Transverse colon (tissue), 4 donors: ENCODE measurements at places on chromosomes 2 and 18. TPM values are rescaled to one million over a fixed set of nuclear protein-coding genes. Genes with fewer than 3 reads are reported as not detected.
A peak's percentile ranks its signal among the peaks of the same experiment; 100 is the strongest.

The CCDC74B gene
- 0.55 TPM for total RNA-seq

The PRSS56 gene
- total RNA-seq = not detected

The MPP4 gene
- total RNA-seq = not detected

The MYO7B gene
- 289 TPM for total RNA-seq

The PFN4 gene
- not detected for total RNA-seq

The ALPG gene
- not detected for total RNA-seq

The MAP2 gene
- total RNA-seq = 3.2 TPM

The CHRND gene
- not detected for total RNA-seq

The SCG2 gene
- total RNA-seq = 4.3 TPM

The RBM44 gene
- total RNA-seq = not detected

The HRH4 gene
- total RNA-seq = not detected

DNA sequence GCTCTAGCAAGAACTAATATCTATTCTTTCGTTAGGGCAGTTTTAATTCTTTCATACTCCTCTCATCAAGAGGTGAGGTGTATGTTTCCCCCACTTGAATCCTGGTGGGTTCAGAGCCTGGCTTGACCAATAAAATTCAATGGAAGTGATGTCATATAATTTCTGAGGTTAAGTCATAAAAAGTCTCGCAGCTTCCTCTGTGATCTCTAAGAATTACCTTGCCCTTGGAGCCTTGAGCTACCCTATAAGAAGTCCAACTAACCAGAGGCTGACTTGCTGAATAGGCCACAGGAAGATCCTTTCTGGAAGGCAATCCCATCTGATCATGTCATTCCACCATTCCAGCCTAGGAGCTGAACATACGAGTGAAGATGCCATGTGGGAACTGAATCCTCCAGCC is 26.1 kb upstream of the INO80D start:
- H3K4me1 ChIP-seq = no peaks in the 10 kb centered on the region
- no peaks in the 10 kb centered on the region for H3K36me3 ChIP-seq
- no peak overlapping the region for H3K27ac ChIP-seq
- no peak for DNase-seq
- no peak overlapping the region for H3K4me3 ChIP-seq

DNA sequence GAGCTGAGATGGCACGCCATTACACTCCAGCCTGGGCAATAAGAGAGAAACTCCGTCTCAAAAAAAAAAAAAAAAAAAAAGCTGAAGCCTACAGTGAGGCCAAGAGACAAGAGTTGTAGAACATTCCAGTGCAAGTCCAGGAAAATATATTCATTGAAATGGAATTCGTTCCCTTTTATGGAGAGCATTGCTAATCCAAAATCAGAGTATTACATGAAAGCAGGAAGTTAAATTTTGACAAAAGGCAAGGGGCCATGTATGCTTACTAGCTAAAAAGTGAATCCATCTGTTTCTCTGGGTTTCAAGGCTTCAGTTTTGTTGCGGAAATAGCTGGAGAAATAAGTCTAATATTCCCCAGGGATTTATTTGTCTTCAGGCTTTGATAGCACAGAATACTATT is 471.7 kb downstream of the THSD7B start:
- H3K27ac ChIP-seq = no peak overlapping the region
- H3K4me3 ChIP-seq = no peak overlapping the region
- H3K36me3 ChIP-seq = no peaks in the 10 kb centered on the region
- H3K27me3 ChIP-seq = no peaks in the 10 kb centered on the region

GRCh38 chr2:58762176-58762781 is 521.2 kb upstream of the FANCL start:
- H3K4me3 ChIP-seq = no peak overlapping the region
- H3K4me1 ChIP-seq = no peaks in the 10 kb centered on the region
- H3K36me3 ChIP-seq = no peaks in the 10 kb centered on the region
- H3K27me3 ChIP-seq = no peaks in the 10 kb centered on the region

- no peaks in the 10 kb centered on the region for H3K36me3 ChIP-seq
- no peaks in the 10 kb centered on the region for H3K27me3 ChIP-seq
- H3K4me3 ChIP-seq = no peak overlapping the region
- DNase-seq = no peak
Measured at GRCh38 chr18:24003288-24003687, 11.3 kb upstream of the TTC39C start.

DNA sequence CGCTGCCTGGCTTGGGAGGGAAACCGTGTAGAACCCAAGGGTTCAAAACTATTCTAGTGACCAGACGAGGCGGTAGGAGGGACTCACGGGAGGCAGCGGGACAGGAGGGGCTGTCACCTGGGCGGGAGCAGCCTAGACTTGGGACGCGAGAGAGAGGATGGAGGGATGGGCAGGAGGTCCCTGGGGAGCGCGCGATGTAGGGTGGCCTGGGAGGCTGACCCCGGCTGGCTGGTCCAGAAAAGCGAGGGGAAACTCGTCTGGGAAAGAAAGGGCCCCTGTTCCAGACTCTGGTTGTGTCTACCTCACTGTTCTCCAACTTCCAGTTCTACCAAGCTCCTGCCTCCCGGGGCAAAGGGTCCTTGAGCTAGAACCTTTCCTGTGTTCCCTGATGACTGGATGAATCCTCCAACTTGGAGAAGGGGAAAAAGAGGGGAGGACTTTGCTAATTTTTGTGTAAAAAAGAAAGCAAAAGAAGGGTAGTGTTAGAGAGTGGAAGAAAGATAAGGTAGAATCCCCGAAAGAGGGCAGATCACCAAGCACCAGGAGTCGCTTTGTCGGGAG is 1.4 kb downstream of the DOK6 start:
- DNase-seq = no peak
- peaks cover 19% of the 10 kb centered on the region for H3K4me1 ChIP-seq
- H3K36me3 ChIP-seq = no peaks in the 10 kb centered on the region
- H3K4me3 ChIP-seq = peak overlapping the region; percentile 53
- peaks cover 54% of the 10 kb centered on the region for H3K27me3 ChIP-seq

GRCh38 chr2:72515696-72516095 is 310.1 kb downstream of the EXOC6B start:
- H3K4me3 ChIP-seq = no peak overlapping the region
- H3K4me1 ChIP-seq = no peaks in the 10 kb centered on the region
- no peak overlapping the region for H3K27ac ChIP-seq
- H3K36me3 ChIP-seq = no peaks in the 10 kb centered on the region
- DNase-seq = no peak
- H3K27me3 ChIP-seq = no peaks in the 10 kb centered on the region

DNA sequence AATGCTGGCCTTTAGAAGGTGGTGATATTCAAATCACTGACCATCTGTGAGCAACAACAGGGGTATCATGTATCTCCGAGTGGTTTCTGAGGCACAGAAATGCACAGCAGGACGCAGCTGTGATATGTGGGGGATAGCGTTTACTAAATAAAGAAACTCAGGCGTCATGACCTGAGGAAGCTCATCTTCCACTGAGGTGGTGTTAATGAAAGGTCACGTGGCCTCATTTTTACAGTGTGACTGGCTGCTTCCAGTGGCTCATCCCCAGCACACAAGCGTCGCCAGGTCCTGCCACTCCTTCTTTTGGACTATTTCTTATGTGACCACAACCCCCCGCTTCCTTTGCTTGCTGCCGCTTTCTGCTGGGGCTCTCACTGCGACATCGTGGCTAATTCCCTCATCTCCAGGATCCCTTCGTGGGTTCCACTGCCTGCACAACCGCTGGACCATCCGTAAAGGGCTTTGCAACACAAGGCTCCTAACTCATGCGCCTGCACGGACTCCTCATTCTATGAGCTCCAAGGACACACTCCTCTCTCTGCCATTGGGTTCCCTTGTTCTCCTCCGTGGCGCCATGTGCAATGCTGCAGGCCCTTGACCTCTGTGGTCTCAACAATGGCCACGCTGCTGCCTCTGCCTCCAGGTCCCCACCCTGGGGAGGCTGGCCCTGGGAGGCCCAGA is 109.3 kb downstream of the MBP start:
- no peak overlapping the region for H3K4me3 ChIP-seq
- H3K36me3 ChIP-seq = no peaks in the 10 kb centered on the region
- no peaks in the 10 kb centered on the region for H3K27me3 ChIP-seq
- H3K27ac ChIP-seq = no peak overlapping the region
- no peaks in the 10 kb centered on the region for H3K4me1 ChIP-seq

- H3K27me3 ChIP-seq = no peaks in the 10 kb centered on the region
- peaks cover 45% of the 10 kb centered on the region for H3K4me1 ChIP-seq
- H3K27ac ChIP-seq = peak overlapping the region; percentile 73
- no peak for DNase-seq
- H3K36me3 ChIP-seq = no peaks in the 10 kb centered on the region
Measured at GRCh38 chr2:26970928-26971627, 641 bp downstream of the MAPRE3 start.

GRCh38 chr2:99691926-99692325 is 202.1 kb upstream of the REV1 start:
- DNase-seq = peak; percentile 15
- H3K4me3 ChIP-seq = no peak overlapping the region
- H3K27ac ChIP-seq = no peak overlapping the region

DNA sequence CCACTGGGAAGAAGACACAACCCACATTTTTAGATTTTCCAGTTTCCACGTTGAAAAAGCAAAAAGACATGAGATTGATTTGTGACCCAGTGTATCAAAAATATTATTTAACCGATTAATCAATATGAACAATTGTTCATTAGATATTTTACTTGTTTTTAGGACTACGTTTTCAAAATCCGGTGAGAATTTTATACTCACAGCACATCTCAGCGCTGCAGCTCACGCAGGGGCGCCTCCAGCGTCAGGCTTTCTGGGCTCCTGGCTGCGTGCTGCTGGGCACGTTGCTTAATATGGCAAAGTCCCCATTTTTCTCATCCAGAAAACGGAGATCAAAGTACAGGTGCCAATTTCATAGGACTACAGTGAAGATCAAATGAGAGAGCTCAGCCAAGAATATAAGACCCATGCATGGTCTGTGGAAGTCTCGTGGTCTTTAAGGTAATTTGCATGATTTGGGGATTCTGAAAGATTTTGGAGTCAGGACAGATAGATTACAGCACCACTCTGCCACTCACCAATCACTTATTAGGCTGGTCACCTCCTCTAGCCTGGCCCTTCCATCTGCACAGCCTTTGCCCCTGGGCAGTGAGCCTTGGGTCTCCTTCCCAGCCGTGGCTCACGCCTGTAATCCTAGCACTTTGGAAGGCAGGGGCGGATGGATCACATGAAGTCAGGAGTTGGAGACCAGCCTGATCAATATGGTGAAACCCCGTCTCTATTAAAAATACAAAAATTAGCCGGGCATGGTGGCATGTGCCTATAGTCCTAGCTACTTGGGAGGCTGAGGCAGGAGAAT is 36.2 kb downstream of the PTPN18 start:
- H3K27ac ChIP-seq = peak overlapping the region; percentile 85
- no peak for DNase-seq
- peaks cover 17% of the 10 kb centered on the region for H3K4me1 ChIP-seq
- H3K4me3 ChIP-seq = peak overlapping the region; percentile 70

- H3K27ac ChIP-seq = no peak overlapping the region
- no peaks in the 10 kb centered on the region for H3K27me3 ChIP-seq
- no peak overlapping the region for H3K4me3 ChIP-seq
- no peaks in the 10 kb centered on the region for H3K36me3 ChIP-seq
- H3K4me1 ChIP-seq = no peaks in the 10 kb centered on the region
- DNase-seq = no peak
Measured at GRCh38 chr2:135225781-135226180, 173.7 kb downstream of the RAB3GAP1 start.

DNA sequence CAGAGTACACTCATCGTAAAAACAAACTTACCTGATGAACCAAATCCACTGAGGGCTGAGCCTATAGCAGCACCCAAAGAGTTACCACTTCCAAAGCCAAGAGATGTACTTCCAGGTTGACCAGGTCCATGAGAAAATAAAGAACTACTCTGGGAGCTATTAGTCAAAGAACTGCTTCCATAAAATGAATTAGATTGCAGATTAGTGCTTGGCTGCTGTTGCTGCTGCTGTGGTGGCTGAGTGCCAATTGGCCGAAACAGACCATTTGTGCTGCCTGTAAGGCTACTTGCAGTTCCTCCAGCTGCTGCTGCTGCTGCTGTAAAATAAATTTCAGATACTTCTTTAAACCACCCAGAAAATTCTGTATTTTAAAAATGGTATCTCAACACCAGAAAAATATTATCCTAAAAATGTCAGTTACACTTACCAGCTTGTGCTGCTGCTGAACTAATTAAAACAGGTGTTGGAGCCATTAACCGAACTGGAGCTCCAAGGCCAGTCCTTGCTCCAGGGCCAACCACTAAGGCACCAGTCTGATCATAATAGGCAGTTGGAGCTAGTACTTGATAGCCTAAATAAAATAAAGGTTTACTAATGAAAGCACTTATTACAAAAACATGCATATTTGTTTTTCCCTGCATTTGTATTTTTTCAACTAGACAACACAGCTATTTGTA is 58.1 kb upstream of the SDC1 start:
- no peak overlapping the region for H3K27ac ChIP-seq
- peak; percentile 37 for DNase-seq
- no peak overlapping the region for H3K4me3 ChIP-seq
- no peaks in the 10 kb centered on the region for H3K27me3 ChIP-seq
- H3K4me1 ChIP-seq = no peaks in the 10 kb centered on the region

- no peaks in the 10 kb centered on the region for H3K4me1 ChIP-seq
- H3K27me3 ChIP-seq = no peaks in the 10 kb centered on the region
- H3K27ac ChIP-seq = no peak overlapping the region
- DNase-seq = no peak
- no peak overlapping the region for H3K4me3 ChIP-seq
- no peaks in the 10 kb centered on the region for H3K36me3 ChIP-seq
Measured at GRCh38 chr2:100394111-100394641, 23.3 kb downstream of the CHST10 start.

GRCh38 chr2:225120186-225120585 is 77.9 kb upstream of the DOCK10 start:
- H3K27ac ChIP-seq = no peak overlapping the region
- H3K36me3 ChIP-seq = no peaks in the 10 kb centered on the region
- no peaks in the 10 kb centered on the region for H3K4me1 ChIP-seq
- no peak overlapping the region for H3K4me3 ChIP-seq
- DNase-seq = no peak

- H3K4me1 ChIP-seq = no peaks in the 10 kb centered on the region
- no peak overlapping the region for H3K4me3 ChIP-seq
- no peaks in the 10 kb centered on the region for H3K36me3 ChIP-seq
- peaks cover 16% of the 10 kb centered on the region for H3K27me3 ChIP-seq
- DNase-seq = no peak
Measured at GRCh38 chr2:67048314-67048713, 348.8 kb upstream of the ETAA1 start.

DNA sequence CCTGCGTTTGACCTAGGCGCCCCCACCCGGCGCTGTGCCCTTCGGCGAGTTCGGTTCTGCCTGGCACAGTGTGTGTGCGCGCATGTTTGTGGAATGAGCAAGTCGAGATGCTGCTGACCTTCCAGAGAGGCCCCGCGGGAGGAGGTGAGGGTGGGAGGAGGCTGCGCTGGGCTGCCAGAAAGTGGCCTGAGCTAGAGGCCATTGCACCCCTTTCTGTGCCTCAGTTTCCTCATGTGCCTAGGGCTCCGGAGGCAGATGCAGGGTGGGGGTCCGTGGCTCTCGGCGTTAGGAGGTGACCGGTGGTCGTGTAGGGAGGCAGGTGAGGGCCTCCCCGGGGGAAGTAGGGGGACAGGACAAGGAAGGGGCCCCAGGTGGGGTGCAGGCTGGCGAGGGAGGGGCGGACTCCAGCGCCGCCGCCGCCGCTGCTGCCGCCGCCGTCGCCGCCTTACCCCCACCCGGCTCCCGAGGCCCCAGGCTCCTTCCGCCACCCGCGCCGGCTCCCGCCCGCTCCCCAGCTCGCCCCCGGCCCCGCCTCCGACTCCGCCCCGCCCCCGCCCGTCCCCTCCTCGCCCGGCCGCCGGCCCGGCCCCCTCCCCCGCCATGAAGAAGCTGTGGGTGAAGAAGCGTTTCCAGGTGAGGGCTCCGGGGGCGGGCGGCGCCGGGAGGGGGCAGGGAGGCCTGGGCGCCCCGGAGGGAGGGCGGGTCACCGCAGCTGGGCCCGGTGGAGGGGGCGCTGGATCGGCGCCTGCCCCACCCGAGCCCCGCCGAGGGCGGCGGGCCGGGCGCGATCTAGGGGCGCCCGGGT is 7.0 kb downstream of the SPEG start:
- H3K27me3 ChIP-seq = peaks cover 68% of the 10 kb centered on the region
